ENCODE measurements at places on chromosomes 4 and X.
A peak's percentile ranks its signal among the peaks of the same experiment; 100 is the strongest.

- no peak for DNase-seq
Measured at GRCh38 chrX:51891245-51891644, 2.2 kb upstream of the MAGED1 start.

DNA sequence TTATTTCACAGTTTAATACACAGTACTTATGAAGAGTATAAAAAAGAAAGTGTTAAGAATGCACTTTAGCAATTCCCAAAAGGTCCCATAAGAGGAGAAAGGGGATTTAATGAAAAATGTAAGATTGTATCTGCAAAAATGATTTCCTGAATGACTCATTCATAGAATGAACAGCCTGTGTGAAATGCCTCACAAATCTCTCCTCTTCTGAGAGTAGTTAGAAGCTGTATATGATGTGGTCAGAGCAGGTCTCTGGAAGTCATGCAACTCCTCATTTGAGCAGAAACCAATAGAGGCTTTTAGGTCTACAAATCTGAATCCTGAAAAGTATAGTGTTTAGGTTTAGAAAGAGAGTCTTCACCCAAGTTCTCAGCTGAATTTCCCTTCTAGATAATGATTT lies 381.3 kb upstream of the INTU start:
- DNase-seq, result no peak

DNA sequence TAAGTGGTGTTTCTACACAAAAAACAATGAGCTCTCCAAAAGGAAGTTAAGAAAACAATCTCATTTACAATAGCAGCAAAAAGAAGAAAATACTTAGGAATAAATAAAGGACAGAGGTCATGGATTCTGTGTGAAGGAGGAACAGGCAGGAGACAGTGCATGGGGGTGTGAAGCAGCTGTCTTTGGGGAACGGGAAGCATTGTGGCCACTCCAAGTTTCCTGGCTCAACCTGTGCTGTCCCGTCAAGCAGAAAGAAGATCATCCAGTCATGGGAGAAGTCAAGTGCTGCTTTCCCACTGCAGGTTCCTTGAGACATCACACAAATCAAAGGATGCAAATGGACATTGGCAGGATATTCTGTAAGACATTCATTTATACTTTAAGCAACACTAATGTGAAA lies 66.1 kb upstream of the MAML3 start:
- no peak for DNase-seq

DNA sequence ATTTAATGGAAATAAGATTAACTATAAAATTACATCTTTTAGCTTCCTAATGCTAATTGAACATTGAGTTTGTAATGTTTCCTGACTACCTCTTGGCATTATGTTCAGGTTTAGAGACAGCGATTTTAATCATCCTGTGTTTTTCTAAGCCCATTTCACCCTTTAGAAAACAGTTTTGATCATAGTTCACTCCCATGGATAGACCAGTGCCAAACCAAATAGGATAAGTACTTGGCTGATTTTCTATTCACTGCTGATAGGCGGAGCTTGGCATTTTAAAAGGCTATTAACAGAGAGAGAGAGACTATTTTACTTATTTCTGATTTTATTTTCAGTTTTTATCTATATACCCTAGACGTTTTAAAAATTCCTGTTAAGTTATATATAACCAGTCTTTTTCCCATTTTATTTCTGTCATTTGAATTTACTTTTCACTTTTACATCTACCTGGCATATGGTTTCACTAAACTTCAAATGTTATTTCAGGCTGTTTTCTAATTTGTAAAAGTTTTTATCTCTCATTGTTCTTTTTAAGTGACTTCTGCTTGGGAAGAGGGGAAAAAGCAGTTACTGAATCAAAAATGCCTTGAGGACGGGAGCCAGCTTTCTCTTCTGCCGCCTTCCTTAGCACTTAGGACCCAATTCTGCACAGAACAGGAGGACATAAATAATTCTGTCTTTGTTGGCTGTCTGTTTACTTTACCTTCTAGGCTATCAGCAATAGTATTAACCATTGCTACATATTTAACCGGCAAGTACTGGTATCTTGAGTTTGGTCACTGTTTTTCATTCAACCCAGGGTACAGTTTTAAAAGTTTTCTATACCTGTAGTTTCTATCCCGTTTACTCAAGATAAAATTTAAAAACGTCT lies 46.4 kb downstream of the SGMS2 start:
- DNase-seq, result no peak

- no peak for DNase-seq
Measured at GRCh38 chr4:85393201-85393600, 81.7 kb upstream of the ARHGAP24 start.

GRCh38 chr4:40874901-40875300 lies 125.1 kb downstream of the NSUN7 start:
- no peak for DNase-seq

GRCh38 chr4:29521281-29521680 lies 1198.9 kb upstream of the PCDH7 start:
- DNase-seq, result no peak

DNA sequence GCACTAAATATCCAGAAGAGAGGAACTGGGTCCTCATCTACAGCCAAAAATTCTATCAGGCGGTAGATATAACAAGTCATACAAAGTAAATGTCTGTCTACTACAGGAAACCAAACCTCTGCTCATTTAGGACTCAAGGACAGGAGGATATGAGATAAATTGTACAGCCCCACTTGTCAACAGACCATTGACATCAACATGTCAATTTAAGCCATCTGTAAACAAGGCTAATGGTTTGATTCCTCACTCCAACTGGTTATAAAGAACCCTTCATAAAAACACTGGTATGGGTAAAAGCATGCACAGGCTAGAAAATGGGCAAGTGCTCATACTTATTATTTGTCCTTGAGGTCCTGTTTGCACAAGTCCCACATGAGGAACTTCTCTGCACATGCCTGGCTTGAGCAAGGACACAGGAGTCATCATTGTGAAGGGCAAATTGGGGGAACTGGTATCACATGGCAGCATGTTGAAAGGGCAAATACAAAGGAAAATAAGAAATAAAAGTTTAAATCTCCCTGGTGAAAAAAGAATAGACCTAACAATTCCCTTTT lies 13.2 kb downstream of the RTL8B start:
- no peak for DNase-seq

GRCh38 chrX:13430136-13430827 lies 110.4 kb upstream of the ATXN3L start:
- no peak for DNase-seq

DNA sequence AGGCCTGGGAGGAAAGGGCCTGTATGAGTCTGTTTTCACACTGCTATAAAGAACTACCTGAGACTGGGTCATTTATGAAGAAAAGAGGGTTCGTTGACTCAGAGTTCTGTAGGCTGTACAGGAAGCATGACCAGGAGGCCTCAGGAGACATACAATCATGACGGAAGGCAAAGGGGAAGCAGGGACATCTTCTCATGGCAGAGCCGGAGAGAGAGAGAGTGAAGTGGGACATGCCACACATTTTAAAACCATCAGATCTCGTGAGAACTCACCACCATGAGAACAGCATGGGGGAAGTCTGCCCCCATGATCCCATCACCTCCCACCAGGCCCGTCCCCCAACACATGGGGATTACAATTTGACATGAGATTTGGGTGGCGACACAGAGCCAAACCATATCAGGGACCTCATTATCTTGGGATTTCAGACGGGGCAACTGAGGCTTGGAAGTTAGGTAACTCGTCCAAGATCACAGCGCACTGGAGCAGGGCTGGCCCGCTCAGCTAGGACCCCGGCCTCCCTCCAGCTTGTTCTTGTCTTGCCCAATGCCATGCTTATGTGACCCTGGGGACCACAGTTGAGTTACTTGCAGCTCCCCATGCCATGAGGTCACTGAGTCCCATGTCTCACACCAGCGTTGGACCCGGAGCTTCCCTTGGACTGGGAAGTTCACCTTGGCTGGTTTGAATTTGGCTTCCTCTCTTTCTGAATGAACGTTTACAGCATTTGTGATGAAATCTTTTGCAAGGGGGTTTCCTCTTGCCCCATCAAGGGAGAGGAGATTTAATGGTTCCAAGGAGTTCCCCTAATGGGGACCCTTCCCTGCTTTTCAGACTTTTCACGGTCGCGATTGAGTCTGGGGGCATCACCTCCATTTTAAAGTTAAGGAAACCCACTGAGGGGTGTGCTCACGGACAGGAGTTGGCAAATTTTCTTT lies 18.1 kb downstream of the HTRA3 start:
- no peak for DNase-seq

GRCh38 chr4:80239480-80240150 lies 26.8 kb upstream of the FGF5 start:
- no peak for DNase-seq

DNA sequence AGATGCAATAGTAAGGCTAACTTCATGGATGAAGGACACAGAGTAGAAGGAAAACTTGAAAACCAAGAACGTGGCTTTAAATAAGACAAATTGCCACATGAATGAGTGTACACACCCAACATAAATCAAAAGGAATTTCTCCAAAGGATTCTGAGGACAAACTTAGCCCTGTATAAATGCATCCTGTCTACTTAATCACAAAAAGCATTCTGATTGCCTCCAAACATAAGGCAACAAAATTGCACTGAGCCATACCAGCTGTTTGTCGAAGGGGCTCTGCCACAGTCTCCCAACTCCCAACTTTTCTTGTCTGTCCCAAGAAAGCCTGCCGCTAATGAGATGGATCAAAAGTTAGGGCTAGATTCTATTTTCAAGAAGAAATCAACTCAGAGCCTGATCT lies 194.3 kb downstream of the SOWAHB start:
- no peak for DNase-seq

DNA sequence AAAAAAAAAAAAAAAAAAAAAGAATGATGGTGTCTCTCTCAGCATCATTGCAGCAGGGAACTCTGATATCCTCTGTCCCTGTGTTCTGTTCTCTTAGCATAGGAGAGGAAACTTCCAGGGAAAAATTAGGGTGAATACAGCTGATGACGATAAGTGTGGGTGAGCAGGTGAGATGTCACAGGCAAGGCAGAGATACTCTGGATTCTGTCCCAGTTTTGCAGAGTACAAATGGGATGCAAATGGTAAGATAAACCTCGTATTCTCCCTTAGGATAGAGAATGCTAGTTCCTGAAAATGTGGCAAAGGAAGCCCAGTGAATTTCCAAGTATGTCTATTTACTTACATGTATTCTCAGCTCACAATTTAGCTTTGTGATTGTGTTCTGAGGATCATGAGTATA lies 671.6 kb upstream of the BOD1L1 start:
- no peak for DNase-seq

- no peak for DNase-seq
Measured at GRCh38 chr4:25535701-25536473, 119.8 kb upstream of the SLC34A2 start.

GRCh38 chrX:153868576-153869472 lies 17.1 kb downstream of the L1CAM start:
- no peak for DNase-seq

DNA sequence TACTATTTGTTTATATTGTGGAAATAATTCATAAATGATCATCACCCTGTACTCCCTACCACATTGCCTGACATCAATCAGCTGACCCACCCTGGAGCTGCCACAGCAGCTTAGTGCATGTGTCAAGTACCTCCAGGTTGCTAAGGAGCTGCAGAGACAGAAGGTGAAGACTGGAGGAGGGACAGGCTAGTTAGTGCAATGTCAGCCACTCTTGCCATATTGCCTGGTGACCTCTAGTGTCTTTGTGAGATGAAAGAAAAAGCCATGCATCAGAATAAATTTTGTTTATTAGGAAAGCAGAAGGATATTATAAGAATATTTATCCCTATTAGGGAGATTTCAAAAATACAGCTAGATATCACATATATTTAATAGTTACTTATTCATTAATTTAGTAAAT lies 243.9 kb upstream of the FAT4 start:
- DNase-seq, result no peak

GRCh38 chr4:143188136-143189088 lies 3.7 kb downstream of the USP38 start:
- DNase-seq, result no peak

DNA sequence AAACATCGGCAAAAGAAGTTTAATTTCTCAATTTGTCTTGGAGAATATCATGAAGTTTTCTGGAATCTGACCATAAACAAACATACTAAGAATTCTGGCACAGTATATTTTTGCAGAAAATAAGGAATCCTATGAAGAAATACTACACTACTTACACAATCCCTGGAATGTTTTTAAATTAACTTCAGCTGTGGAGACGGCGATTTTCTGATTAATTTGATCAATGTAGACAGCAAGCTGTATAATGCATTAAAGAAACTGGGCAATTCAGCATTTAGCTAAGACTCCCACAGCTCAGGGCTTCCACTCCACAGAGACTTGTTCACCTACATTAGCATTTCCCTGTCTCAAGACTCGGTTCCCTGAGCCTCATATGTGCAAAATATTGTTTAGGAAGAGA lies 12.2 kb downstream of the EGFL6 start:
- no peak for DNase-seq

GRCh38 chr4:150268444-150268843 lies 190.2 kb downstream of the DCLK2 start:
- DNase-seq, result no peak

DNA sequence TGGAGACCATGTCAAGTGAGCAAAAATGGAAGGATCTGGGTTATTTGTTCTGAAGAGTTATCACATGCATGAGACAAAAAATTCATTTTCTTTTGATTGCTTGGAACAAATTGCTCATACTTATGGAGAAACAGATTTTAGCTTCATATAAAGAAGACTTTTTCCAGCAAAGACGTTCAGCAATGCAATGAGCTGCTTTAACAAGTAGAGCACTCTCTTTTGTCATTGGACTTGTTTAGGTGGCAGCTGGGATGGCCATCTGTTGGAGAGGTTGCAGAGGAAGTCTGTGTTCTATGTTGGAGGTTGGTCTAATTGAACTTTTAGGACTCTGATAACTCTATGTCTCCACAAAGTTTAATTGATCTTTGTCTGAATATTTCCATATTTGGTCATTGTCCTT lies 19.9 kb upstream of the CEP135 start:
- DNase-seq, result no peak

DNA sequence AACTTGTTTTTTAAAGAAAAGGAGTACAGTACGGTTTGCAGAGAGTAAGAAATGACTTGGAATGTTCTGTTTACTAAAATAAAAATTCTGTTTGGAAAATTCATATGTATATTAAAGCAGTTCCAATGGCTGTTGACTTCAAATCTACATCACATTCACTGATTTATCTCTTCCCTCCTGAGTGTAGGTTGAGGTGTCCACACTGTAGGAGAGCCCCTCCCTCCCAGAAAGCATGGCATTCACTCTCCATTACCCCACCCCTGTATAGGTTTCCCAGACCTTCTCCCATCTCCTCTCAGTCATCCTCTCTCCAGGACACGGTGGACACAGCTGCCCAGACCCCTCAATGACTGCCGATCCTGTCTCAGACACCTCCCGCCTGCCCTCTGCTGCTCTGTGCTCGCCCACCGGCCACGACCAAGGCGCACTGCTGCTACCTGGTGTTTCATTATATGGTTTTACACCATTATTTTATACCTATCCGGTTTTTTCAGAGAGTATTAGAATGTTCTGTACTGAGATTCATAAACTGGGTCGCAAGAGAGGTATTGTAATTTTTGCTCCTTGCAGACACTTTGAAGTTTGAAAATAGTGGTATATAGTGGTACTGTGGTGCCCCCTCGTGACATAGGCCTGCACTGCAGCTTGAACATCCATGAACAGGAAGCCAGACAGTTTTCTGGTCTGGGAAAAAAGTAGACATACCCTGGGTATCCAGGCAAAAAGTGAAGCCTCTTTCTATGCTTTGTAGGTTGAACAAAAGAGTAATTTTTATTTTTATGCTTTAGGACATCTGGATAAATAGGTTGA lies 38.8 kb upstream of the BEX4 start:
- peak; percentile 74 for DNase-seq

- DNase-seq, result no peak
Measured at GRCh38 chrX:11309220-11309619, 16.0 kb downstream of the AMELX start.

- no peak for DNase-seq
Measured at GRCh38 chr4:108143515-108143914, 25.2 kb downstream of the LEF1 start.

All from stimulated activated CD4-positive, alpha-beta T cell treated with anti-CD3 and anti-CD28 coated beads, Interleukin-12 subunit alpha, Interleukin-12 subunit beta, amount 100 ng/mL, for 48 hours (primary cell).